ENCODE measurements at places on chromosomes 4 and X.

GRCh38 chr4:146104541-146104940 is 71.0 kb upstream of the LSM6 start:
- DNase-seq: no peak

DNA sequence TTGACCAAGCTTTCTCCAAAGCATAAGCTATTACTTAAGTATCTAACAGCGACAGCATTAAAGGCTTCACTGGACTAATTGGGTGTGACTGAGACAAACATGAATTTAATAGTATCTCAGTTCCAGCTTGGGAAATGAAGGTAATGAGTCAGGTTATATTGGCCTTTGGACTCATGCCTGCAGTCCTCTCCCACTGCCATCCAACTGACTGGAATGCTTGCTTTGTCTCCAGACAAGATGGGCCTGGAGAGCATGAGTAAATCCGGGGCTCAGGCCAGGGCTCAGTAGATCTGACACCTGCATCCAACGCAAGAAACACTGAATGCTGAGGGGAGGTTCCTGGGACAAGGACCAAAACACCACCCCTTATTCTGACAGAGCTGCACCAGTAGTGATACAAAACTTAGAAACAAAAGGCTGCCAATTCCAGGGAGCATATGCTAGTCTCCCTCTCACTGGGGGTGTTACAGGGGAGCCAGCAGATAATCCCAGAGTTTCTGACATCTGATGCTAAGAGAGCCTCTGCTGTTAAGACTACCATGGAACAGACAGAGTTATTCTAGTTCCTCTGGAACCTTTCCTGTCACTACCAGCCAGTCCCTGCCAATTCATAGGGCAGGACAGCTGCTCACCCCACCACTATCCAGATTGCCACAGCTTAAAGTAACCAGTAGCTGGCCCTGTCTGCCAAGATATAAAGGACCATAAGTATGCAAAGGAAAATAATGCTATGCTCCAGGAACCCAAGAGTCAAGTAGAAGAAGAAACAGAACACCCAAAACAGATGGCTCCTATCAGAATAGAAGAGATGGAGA is 293.8 kb downstream of the IQCM start:
- DNase-seq: no peak

- DNase-seq: no peak
Observed at GRCh38 chr4:126479709-126480108, 1153.0 kb upstream of the INTU start.

- DNase-seq: no peak
Observed at GRCh38 chr4:93031431-93032098, 727.8 kb downstream of the GRID2 start.

- no peak for DNase-seq
Observed at GRCh38 chrX:149298111-149298510, 207.0 kb downstream of the IDS start.

DNA sequence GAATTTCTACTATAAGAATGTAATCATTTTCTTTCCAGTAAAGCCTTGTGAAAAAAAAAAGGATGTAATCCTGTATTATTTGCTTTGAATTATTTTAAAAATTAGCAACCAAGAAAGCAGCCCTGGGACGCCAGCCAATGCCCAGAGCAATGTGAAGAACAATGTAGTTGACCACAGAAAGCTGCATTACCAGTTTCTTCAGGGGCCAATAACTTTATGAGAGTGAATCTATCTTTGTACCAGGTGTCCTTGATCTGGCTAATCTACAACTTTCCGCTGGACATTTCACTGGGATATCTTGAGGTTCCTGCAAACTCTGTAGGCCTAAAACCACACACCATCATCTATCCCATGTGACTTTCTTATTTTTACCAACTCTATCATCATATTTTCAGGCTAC is 7.6 kb upstream of the KLHL2 start:
- no peak for DNase-seq

DNA sequence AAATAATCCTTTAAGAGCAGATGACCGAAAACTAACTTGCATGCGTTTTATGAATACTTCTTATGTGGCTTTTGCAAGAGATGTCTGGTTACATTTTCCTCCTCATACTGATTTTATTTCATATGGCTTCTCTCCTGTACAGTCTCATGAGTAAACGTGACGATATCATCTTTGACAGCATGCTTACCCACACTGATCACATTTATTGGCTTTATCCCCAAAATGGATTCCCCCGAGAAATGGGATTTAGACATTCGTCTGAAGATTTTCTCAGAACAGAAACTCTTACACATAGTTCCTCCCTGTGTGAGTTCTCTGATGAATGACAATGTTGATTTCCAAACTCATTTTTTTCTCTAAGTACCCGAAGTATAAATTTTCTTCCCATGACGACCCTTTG is 939.7 kb upstream of the LCORL start:
- DNase-seq: no peak

- no peak for DNase-seq
Observed at GRCh38 chrX:137945470-137945869, 379.5 kb downstream of the ZIC3 start.

DNA sequence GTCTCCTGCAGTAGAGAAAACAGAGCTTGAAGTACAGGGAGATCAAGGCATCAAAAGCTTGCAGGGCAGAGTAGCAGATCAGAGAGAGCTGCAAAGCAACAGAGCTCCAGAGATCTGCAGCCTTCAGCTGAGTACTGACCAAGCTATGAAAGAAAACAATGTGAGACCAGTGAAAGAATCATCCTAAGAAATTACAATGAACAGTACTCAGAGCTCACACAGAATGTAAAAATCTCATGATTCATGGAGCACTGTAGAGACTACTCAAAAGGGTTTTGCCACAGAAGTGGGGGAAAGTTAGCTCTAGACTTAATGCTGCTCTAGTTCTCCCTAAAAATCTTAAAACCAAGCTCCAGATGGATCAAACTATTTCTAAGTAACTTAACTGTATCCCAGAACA is 80.0 kb upstream of the MAB21L2 start:
- DNase-seq: no peak

DNA sequence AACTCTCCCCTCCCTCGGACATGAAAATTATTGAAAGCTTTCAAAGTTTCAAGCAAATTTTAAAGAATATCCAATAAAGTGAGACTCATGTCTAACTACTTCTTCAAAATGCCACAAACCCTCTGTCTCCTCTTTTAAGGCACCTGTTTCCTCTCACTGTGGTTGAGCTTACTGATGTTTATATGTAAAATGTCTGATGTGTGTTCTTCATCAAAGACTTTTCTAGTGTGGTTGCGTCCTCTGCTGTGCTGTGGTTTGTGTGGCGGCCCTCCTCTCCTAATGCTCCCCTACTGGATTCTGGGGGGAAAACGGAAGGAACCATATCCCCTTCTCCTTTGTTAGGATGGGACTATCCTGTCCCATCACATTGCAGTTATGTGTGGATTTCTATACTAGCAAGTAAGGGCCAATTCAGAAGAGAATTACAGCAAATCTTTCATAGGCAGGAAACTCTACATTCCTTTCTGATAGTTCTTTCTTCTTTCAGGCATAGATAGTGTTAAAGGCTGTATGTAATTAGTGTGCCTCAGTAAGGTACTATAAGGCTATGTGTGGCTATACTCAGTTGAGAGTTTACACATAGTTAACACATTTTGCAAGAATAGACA is 221.0 kb upstream of the GPRIN3 start:
- no peak for DNase-seq

GRCh38 chr4:1976416-1977352 is 32.1 kb downstream of the NELFA start:
- no peak for DNase-seq

DNA sequence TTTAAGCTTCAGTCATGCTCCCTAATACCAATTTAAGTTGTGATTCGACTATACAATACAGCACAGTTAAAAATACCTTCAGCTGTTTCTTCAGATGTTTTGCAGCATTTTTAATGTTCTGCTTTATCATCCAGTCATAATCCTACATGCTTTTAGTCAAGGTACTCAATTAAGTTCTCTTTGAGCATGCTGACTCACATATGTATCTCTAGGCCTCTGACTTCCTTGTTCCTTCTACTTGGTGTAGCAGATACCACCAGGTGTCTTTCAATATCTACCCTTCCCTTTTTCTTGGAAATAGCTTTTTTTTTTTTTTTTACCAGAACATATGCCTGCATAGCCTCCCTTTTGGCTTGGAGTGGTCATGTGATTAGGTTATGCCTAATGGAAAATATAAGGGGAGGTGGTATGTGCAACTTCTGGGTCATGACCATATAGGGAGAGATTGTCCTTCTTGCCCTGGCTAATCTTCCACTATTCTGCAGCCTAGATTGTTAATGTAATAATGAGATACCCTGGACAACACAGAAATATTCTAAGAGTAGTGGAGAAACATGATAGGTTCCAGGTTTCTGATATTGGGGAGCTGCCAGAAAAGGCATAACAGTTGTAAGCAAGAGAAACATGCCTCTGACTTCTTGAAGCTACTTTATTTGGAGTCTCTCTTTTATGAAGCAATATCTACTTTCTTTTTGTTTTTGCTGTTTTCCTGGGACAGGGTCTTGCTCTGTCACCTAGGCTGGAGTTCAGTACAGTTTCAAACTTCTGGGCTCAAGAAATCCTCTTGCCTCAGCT is 737.2 kb upstream of the SLIT2 start:
- DNase-seq: no peak

- DNase-seq: no peak
Observed at GRCh38 chr4:127868196-127868595, 12.5 kb upstream of the PLK4 start.

- no peak for DNase-seq
Observed at GRCh38 chr4:105603158-105603557, 50.7 kb downstream of the ARHGEF38 start.

GRCh38 chr4:188372058-188372457 is 232.8 kb downstream of the TRIML1 start:
- no peak for DNase-seq

DNA sequence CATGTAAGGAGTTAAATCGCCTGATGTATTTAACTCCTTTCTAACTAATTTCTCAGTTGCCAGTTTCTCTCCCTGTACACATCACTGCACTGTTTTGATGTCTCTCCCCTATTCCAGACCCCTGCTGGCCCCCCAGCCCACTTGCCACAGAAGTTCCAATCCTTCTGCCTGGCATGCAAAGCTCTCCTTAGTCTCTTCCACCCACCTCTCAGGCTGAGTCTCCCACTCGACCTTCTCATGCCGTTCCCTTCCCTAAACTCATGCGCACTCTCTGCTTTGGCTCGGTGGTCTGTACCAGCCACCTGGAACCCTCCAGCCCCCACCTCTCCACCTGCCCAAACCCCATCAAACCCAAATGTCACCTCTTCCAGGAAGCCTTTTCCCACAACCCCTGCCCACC is 56.9 kb downstream of the APLN start:
- no peak for DNase-seq
